Anterior cingulate cortex (tissue), 58 donors: ENCODE measurements at places on chromosomes 1 and 21.

- no peak for DNase-seq
These were observed 360.5 kb upstream of the DAB1 start for GRCh38 chr1:57784356-57784755.

DNA sequence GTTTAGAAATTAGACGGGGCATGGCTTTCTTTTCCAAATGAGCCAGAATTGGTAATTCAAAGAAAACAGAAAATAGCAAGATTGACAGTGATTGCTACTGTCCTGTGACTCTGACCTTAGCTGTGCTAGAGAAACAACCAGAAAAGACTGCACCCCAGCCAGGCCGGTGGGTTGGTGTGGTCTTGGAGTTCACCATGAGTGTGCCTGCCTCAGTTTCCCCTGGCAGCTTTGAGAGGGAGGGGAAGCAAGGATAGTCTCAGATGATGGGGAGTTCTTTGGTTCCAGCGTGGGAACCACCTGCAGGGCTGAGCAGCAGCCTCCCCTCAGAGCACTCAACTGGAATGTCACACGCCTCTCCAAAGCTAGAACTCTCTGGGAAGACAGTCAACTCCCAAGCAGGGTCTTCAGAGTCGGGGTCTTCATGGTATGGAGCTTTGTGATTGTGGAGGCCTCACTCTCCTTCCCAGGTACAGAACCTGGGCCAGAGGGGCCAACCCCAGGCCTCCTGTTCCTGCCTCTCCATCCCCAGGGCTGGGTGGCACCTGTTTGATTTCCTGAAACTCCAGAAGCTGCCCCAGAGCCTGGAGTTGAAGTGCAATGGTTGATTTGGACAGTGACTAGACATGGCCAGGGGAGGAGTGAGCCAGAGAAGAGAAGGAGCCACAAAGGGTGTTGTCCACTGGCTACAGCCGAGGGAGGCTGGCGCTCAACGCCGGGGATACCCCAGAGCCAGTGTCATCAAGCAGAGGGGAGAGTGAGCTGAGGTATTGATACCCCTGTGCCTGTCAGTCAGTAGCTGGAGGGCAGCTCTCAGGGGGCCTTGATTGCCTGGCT is 35.7 kb downstream of the SIM2 start:
- DNase-seq, result no peak

- no peak for DNase-seq
These were observed 21.9 kb upstream of the XPR1 start for GRCh38 chr1:180609643-180610555.

DNA sequence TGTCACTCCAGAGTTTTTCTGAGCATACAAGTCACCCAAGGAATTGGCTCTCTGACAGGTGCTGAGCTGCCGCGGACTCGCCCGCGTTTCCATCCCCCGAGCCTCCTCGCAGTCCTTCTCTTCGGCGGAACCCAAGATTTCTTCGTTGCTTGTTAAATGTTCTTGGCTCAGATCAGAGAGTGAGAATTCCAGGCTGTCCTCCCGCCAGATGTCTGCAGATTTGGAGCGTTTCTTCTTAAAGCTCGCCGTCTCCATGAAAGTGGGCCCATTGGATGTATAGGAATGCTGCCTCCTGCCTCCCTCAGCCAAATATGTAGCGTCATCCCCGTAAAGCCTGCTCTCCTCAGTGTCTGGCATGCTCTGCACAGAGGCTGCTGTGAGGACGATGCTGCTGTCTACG is 77.8 kb downstream of the TIAM1 start:
- DNase-seq, result no peak

DNA sequence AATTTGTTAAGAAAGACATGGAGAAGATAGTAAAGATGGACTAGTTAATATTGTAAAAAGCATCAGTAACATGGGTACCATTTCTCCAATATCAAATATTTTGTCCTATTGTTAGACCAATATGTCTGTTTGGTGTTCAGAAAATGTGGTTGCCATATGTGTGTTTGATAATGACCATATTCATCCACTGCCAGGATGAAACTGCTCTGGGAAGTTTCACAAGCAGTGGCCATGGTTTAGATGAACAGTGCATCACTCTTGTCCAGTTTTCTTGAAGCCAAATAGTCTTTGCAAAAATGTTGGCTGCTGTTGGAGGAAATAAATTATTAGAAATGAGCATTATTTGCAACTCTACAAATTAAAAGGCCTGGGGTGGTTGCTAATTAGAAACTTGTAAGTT is 333.8 kb downstream of the NUF2 start:
- DNase-seq, result no peak

DNA sequence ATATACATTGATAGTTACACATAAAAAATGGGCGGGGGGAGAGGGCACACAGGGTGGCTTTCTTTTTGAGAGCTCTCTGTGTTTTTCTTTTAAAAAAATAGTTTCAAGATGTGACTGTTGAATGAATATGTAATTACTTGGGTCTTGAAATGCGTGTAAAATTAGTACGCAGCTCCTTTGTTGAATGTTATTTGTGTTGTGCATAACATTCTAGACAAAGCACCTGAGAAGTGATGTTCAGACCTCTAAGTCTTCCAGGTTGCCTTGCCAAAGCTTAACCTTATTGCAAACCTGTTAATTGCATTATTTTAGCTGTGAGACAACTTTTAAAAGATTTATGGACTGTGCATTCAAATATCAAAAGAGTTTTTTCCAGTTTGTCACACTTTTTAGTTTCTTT is 5.4 kb downstream of the PBX1 start:
- DNase-seq, result no peak

GRCh38 chr1:53448241-53448841 is 10.9 kb upstream of the DMRTB1 start:
- no peak for DNase-seq

DNA sequence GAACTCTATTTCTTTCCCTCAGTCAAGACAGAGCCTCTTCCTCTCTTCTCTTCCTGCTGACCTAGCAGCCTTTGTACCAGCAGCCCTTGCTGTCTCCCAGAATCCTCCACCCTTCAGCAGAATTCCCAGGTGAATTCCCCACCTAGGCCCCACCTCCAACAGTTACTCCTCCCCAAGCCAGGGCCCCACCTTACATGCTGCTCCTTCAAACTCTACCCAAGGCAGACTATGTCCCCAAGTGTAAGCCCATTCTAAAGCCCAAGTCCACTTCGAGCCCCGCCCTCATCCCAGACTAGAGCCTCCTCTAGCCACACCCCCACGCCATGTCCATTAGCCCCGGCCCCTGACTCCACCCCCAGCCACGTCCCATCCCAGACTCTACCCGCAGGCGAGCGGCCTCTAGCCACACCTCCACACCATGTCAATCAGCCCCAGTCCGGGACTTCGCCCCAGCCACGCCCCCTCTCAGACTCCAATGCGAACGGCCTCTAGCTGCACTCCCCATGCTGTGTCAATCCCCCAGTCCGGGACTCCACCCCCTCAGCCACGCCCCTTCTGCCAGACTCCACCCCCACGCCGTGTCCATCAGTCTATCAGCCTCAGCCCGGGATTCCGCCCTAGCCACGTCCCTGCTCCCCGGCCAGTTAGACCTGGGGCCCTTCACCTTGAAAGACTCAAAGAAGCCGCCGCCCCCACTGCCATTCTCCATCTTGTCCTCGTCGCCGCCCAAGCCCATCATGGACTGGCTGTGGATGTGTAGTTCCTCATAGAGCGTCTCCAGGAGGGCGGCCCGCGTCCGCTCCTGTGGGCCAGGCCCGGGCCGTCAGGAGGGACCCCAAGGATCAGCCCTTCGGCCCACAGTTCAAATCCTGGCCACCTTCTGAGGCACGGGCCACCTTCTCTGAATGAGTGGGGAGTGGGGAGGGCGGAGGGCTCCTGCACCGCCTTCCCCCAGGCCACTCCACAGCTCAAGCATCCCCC is 61.3 kb downstream of the RAP1GAP start:
- DNase-seq, result no peak

DNA sequence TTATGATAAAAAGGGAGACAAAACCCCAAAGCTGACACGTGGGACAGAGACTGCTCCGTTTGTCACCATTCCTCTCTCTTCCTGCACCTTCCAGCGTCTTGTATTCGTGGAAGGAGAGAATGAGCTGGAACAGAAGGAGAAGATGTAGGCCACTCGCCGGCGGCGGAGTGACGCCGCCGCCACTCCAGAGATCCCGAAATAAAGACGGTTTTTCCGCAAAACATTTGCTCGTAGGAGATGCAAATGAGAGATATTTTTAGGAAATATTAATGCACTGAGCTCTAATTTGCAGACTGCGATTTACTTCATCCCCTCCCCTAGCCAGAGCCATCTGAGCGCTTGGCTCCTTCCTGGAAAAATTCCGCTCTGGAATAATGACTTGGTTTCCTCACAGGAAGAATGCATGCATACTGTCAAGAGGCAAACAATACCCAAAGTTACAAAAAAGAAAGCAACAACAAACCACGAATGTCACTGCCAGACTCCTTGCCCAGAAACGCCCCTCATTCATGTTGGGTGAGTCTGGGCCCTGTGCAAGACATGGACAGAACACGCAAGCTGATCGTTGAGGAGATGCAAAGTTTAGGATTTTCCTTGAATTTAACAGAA is 18.0 kb upstream of the ADARB1 start:
- DNase-seq, result no peak

- no peak for DNase-seq
These were observed 603.6 kb downstream of the NPHP4 start for GRCh38 chr1:5388622-5389021.

DNA sequence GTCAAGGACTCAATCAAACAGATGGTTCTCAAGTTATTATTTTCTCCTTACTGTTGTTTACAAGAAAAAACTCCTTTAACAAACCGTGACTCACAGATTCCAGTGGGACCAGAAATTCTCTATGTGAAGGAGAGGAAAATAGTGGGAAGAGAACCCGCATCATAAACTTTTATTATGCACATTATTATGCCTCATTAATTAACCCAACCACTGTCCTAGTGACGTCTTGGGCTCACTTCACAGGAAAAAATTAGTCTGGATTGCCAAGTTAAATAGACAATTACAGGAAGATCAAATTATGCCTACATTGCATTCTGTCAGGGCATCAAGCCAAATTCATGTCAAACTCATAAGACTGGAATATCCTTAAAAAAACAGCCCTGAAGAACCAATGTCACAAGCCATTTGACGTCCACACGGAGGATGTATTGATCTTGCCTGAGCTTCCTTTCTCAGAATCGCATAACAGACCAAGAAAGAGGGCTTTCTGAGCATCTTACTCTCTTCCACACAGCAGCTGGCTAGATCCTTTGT is 347.8 kb downstream of the DUSP10 start:
- no peak for DNase-seq

DNA sequence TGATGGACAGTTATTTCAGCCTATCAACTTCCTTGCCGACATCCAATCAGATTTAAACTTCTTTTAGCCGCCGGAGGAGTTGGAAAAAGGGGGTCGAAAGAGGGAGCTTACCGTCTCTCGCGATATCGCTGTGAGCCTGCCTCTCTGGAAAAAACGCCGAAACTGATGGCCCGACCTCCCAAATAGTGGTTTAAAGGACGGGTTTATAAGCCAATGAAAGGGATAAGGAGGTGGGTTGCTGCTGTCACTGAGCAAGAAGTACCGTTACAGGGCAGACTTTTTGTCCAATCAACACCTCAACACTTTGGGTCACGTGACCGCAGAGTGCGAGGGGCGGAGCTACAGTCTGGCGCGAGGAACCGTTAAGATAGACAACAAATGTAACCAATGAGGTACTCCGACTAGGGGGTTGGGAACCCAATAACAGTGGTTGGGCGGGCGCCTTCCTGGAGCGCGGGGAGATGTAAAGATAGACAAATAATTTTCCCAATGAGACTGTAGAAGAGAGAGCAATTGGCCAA is at the start of gene RBM15:
Gene RBM15 (plus strand): TSS at position 492 of the 521 bp plus-strand sequence. CDS start 29 bp downstream, at position 521.
- DNase-seq, result peak; percentile 98

GRCh38 chr1:206909161-206909882 is 12.1 kb downstream of the IL24 start:
- DNase-seq, result no peak

DNA sequence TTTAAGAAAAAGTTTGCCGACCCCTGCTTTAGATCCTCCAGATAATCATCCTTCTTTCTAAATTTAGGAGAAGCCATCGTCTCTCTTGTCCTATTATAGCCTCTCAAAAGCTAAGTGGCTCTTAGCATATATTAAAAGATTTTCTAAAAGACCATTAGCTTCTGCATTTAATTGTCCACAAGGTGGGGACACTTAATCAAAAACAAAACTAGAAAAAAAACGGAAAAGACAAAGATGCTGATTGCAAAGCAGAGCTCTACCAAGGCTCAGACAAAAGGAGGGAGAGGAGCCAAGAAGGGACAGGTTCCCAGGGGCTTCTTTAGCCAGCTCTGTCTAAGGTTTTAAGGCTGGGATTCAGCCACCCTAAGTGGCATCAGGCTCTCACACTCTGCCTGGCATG is 128.3 kb upstream of the HMGB4 start:
- no peak for DNase-seq

GRCh38 chr1:83961571-83962295 is 37.2 kb downstream of the TTLL7 start:
- DNase-seq, result no peak

GRCh38 chr1:220281159-220281574 is 8.9 kb upstream of the RAB3GAP2 start:
- DNase-seq, result no peak

- no peak for DNase-seq
These were observed 54.5 kb downstream of the IRF2BP2 start for GRCh38 chr1:234555390-234556024.

DNA sequence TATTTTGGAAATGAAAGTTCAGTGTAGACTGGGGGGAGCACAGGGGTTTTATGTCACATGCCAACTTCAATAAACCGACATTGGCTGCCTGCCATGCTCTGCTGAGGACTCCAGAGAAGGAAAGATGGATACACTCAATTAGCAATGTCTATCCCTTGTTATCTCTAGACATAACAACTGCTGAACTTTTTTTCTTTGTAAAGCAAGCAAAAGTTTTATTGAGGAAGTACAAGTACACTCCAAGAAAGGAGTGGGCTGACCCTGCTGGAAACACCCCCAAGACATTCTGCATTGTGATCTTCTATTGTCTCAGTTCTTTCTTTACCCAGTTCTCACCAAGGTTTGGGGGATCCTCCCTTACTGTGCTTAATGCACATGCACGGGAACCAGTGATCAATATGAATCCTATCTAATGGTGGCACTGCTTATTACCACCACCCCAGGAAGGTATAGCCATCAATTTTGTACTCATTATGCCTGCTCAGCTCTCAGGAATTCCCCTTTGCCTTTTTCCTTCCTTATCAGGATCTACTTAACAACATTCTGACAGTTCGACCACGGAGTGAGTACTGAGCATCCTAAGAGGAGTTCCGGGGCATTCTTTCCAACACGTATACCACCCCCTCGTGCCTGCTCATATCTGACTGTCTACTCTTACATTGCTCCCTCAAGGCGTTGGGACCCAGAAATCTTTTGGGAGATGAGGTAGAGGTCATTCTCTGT is 28.7 kb downstream of the SYNJ1 start:
- no peak for DNase-seq

DNA sequence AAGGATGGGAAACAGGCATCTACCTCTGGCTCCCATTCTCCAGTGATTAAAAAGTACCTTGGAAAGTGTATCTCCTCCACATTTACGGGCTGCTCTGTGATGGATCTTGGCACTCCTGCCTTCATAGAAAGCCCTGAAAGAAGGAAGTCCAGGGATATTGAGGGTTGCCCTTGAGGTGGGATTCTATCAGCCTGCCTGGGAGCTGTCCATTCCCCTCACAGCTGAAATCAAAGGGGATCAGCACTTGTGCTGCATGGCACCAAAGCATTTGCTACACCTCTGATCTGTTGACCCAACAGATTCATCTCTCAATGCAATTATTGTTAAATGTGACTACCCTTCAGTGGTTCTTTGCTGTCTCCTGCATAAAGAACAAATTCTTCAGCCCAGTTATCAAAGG is 442.0 kb upstream of the RUNX1 start:
- DNase-seq, result no peak

- no peak for DNase-seq
These were observed 45.2 kb upstream of the C1orf198 start for GRCh38 chr1:230913496-230913895.

- no peak for DNase-seq
These were observed 128.8 kb downstream of the ADSS2 start for GRCh38 chr1:244322791-244323521.
